Hippocampal formation (tissue), 2 donors: ENCODE measurements at places on chromosomes 3 and 15.

GRCh38 chr3:188152660-188153436, 1.1 kb upstream of the LPP start:
- no peak for DNase-seq

DNA sequence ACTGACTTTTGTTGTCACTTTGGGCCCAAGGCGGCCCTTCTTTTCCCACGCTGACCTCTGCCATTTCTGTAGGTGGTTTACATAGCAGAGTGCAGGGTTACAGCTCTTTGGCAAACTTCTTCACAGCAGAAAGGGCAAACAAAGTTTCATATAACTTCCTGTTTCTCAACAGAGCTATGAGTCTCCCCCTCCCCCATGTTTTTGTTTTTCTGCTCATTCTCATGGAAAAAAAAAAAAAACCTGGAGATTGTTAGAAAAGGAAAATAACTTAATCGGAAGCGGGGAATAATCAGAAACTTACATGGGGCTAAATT, 342.0 kb upstream of the NR2F2 start:
- DNase-seq, result no peak

GRCh38 chr15:35854316-35854715, 308.4 kb upstream of the DPH6 start:
- DNase-seq, result no peak

DNA sequence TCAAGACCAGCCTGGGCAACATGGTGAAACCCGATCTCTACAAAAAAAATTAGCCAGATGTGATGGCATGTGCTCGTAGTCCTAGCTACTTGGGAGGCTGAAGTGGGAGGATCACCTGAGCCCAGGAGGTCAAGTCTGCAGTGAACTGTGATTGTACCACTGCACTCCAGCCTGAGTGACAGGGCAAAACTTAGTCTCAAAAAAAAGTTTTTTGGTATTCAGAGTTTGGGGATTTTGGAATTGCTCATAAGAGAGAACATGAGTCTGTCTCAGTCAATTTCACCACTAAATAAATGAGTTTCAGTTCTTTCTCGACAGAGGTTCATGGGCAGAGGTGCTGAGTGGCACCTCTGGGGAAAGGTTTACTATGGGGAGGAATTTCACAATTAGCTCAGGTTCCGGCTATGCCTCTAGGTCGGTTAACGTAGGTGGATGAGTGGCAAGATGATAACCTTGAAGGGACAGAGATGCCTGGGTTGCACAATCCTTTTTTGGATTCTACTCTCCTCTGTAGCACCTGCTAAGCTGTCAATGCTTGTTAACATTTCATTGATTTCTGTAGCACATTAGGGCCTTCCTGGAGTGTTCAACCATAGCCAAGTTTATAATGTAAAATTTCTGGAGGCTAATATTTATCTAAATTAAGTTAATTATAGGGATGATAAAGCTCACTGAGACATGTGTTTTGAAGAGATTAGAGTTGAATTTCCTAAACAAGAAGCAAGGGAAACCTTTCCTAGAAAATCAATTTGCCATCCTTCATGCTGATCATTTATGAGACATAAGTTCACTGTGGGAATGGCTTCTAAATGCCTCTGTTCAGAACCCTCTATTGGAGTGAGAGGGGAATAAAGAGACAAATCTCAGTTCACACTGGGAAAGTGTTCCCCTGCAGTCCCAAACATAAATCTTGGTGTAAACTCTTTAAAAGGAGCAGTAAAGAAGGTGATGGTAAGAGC, 37.4 kb upstream of the DCP1A start:
- DNase-seq, result no peak

DNA sequence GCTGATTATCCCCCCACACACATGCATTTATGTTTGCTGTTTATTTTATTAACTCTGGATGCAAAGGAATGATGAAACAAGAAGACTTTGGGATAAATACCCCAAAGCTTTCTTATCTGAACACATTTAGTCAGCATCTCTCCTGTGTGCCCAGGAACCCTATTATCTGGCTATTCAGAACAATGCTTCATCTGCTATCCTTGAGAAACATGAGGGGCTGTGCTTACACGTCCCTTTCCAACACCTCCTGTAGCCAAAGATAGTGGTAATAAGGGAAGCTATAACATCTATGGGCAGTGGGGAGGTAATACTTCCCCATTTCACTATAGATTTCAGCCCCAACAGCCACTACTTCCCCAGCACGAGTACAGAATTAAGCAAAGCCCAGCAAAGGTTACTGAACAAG, 94.7 kb downstream of the SSR3 start:
- DNase-seq, result no peak

- DNase-seq, result no peak
Measured at GRCh38 chr15:67188551-67189218, 65.8 kb downstream of the AAGAB start.

GRCh38 chr3:74661672-74662071, 47.2 kb upstream of the CNTN3 start:
- DNase-seq, result no peak

DNA sequence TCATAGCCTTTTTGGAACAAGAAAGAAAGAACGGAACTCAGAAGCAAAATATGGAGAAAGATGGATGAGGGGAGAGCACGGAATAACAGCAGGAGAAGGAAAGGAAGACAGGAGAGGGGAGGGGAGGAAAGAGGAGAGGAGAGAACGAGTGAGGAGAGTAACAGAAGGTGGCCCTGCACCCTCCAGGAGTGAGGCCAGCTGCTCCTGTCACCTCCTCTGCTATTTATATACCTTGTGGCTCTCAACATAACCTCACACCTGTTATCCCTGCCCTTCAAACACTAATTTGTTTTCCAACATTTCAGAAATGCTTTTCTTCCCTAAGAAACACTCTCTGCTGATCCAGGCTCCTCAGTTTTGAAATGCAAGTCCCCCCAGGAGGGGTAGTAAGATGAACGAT, 53.4 kb upstream of the ATP2B2 start:
- no peak for DNase-seq

DNA sequence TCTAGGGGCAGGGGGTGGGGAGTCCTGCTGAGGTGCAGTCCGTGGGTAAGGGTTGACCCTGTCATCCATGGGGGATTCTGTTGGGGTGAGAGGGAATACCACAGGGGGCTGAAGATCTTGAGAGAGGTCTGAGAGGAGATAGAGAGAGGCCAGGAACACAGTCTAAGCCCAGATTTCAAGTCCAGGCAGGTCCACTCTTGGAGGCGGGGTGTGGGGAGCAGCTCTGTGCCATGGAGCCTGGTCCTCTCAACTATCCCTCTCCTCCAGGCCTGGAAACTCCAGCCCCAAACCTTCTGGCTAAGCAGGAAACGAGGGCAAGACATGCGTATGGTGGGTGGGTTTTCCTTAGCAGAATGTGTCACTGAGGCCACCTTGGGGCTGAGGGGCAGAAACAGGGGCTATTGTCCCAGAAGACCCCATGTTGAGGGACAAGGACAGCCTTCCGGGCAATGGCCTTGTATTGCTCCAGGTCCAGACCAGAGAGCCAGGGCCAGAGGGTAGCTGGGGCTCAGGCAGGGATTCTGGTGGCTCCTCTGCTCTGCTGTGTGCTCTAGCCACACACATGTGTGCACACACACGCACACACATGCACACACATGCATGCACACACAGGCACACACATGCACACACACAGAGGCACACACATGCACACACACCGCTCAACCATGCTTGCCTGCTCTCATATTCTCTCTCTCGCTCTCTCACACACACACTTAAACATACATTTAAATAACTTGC, 48.6 kb upstream of the MAGEF1 start:
- DNase-seq, result no peak

GRCh38 chr3:116301422-116301821, 143.9 kb downstream of the LSAMP start:
- DNase-seq, result no peak

GRCh38 chr15:62736756-62737155, 305.8 kb upstream of the TPM1 start:
- DNase-seq, result no peak

- peak; percentile 83 for DNase-seq
Measured at GRCh38 chr15:31365655-31366127, 39.1 kb downstream of the KLF13 start.

DNA sequence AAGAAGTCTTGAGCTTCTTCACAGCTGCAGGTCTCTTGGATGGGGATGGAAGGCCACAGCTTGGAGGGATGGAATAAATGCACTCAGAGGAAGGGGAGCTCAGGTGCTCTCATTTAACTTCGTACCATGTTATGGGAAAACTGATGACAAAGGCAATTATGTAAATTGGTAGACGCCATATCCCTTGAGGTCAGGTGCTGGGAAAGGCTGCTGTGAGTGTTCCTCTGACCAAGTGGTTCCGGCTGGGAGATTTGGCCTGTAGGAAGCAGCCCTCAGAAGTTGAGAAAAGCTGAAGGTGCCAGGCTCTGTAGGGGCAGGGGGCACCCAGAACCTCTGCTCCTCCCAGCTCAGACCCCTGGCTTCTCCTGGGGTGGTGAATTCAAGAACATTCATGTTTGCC, 47.1 kb downstream of the FAH start:
- no peak for DNase-seq

- DNase-seq, result no peak
Measured at GRCh38 chr3:6799264-6799915, 61.5 kb upstream of the GRM7 start.

DNA sequence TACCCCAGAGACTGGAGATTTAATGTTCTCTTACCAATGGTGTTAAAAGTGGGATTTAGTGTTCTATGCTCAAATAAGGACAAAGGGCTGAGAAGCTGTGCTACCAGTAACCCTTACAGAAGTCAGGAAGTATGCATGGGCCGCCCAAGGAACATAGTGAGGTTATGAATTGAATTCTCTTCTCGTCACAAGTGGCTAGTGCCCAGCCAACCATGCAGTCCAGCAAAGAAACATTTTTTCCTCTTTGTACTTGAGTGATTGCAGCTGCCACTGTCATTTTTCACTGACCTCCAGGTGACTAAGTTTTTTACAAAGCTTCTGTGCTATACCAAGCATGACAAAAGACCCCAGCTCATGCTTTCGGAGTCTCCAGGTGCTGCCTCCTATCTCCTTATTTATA, 110.6 kb upstream of the DCBLD2 start:
- DNase-seq, result no peak

DNA sequence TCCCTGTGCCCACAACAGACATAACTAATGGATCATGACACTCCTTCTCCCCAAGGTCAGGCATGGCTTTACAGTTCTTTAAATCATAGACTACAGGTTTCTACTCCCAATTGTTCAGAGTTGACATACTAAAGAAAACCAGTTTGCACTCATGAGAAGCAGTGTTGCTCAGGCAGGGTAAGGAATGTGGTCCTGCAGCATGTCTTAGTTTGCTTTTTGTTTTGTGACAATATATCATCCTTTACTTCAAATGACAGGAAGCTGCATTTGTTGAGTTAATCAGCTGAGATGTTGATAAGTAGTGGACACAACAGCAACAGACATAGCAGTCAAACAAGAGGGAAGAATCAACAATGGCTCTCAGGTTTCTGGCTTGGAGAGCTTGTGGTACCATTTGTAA, 267.5 kb downstream of the SLCO3A1 start:
- no peak for DNase-seq

DNA sequence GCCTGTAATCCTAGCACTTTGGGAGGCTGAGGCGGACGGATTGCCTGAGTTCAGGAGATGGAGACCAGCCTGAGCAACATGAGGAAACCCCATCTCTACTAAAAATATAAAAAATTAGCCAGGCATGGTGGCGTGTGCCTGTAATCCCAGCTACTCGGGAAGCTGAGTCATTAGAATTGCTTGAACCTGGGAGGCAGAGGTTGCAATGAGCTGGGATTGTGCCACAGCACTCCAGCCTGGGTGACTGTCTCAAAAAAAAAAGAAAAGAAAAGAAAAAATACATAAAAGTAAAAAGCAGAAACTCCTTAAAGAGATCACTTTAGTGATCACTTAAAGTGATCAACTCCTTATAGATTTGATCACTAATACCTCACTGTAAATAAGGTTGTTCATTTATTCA, 78.0 kb downstream of the GMPS start:
- DNase-seq, result no peak

GRCh38 chr15:70192490-70192889, 94.8 kb upstream of the TLE3 start:
- DNase-seq, result no peak

DNA sequence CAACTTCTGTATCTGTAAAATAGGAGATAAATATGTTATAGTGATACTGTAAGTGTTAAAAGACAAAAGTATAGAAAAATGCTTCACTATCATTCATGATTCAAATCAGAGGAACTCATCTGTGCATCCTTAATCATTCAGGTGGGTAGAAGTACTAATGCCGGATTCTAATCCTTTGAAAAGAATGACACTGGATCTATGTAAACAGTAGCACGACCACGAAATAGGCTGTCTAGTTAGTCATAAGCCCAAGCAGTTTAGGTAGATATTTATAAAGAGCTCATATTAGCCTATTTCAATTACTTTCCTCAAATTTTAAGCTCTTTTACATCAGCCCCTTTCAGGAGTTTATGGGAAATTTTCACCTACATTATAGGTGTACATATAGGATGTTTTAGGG, 437.9 kb downstream of the SOX2 start:
- DNase-seq, result no peak

GRCh38 chr15:100877551-100877950, 2.1 kb upstream of the ALDH1A3 start:
- no peak for DNase-seq

DNA sequence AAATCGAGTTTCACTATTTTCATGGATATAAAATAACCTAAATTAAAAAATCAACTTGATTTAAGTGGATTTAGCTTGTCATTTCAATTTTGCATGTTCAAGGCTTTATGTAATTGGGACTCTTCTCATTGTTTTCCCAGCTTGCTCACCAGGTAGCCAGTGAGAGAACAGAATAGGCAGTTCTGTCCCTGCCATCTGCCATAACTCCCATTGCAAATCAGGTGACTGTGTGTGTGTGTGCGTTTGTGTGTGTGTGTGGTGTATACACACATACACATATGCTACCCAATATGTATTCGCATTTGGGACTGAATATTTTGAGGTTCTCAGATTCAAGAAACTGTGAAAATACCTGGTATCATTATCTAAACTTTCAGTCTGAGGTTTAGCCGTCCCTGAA, 1069.8 kb downstream of the IGSF11 start:
- DNase-seq, result no peak

GRCh38 chr3:85758442-85758841, 799.7 kb downstream of the CADM2 start:
- no peak for DNase-seq

DNA sequence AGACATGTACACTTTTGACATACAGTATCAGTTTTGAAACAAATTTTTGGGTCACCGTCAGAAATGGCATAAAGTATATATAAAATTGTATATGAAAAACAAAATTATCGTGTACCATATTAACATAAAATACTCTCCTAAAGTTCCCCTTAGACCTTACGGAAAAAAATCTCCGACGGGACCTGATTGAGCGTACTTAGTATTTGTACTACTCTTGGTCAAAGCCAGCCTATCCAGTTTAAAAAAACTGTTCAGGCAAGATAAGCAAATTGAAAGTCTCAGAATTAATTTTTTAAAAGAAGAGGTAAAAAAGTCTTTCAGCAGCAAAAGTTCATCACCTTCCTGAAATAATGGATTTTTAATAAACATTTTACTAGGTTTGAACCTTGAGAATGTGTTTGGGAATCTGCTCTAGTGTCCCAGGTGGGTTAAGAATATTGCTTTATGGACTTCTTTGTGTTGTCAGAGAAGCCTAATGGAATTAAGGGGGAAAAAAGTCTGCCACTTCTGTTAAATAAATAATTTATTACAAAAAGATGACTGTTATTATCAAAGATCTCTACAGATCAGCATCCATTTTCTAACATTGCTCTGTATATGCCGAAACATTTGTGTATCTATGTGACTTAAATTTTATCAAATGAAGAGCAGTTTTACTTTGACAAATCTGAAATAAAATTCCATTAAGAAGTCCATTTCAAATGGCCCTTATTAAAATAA, 48.6 kb downstream of the ZBTB20 start:
- no peak for DNase-seq
